ENCODE measurements at places on chromosomes 7 and 10. TPM values are rescaled to one million over a fixed set of nuclear protein-coding genes. Genes with fewer than 3 reads are reported as not detected.
A peak's percentile ranks its signal among the peaks of the same experiment; 100 is the strongest.

HECW1 gene
- not detected for total RNA-seq

JCAD gene
- total RNA-seq: 0.02 TPM

SFTPD gene
- not detected for total RNA-seq

HHEX gene
- total RNA-seq: 0.56 TPM

OSBPL3 gene
- total RNA-seq: 44.1 TPM

LIPM gene
- not detected for total RNA-seq

DNA sequence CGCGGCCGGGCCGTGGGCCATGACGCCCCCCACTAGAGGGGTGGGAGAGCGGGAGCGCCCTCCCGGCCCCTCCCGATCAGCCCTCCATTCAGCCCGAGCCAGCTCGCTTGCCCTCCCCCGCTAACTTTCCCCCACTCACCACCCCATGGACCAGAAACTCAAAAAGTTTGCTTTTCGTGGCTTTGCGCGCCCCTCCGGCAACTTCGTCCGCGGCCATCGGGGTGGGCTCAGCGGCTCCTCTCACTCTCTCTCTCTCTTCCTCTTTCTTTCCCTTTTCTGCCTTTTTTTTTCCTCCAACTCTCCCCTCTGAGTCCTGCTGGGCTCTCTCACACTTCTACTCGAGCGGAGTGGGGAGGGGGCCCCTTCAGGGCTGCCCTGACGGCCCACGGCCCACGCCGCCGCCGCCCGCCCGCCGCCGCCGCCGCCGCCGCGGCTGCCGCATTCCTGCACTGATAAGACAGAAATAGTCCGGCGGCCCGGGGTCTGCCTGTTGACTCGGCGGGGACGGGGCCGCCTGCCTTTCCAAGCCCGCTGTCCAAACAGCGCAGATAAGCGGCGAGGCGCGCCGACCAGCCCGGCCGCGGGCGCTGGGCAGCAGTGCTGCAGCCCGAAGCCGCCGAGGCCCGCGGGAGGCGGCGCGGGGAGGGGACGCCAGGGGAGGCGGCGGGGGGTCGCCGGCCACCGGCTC is at the start of gene SMARCD3:
TSS of gene SMARCD3 (minus strand) at position 349 of the 688 bp plus-strand sequence. CDS start at position 217, 132 bp downstream.
- no peaks in the 10 kb centered on the region for H3K36me3 ChIP-seq
- peaks cover 49% of the 10 kb centered on the region for H3K27me3 ChIP-seq
- no peak within 1 kb of the TSS for H3K27ac ChIP-seq
- peak within 1 kb of the TSS; percentile 80 for H3K4me3 ChIP-seq
- peak; percentile 47 for DNase-seq

- no peaks in the 10 kb centered on the region for H3K36me3 ChIP-seq
- H3K4me1 ChIP-seq: no peaks in the 10 kb centered on the region
- H3K4me3 ChIP-seq: no peak overlapping the region
Observed at GRCh38 chr7:110633313-110633712, 457.6 kb upstream of the LRRN3 start.

GRCh38 chr7:29793507-29793906 is 12.8 kb upstream of the WIPF3 start:
- no peaks in the 10 kb centered on the region for H3K27me3 ChIP-seq
- DNase-seq: no peak
- no peaks in the 10 kb centered on the region for H3K4me1 ChIP-seq
- no peak overlapping the region for H3K4me3 ChIP-seq

DNA sequence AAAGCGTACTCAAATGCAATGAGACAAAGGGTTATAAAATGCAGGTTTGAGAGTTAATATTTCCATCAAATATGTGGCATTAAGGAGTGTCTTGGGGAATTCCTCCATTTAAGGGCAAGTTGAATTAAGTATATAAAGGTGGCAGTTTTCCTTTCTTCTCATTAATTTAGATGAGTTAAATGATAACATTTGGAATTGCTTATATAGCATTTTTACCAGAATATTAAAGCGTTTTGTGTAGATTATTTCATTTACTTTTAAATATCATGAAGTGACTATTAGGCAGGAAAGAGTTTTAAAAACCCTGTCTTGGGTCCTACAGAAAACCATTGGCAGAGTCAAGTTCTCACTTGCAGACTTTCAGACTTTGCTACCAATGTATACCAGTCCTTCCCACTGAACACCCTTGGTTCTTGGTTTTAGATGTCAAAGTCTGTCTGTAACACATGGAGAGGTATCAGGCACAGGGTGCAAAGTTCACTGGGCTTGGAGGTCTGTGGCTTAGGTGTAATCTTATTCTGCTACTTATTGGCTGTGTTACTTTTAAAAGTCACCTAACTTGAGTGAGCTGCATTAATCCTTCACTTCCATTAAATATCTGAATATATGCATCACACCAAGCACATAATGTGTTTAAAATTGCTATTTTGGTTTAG is 51.0 kb downstream of the ASB4 start:
- no peak for DNase-seq
- no peaks in the 10 kb centered on the region for H3K36me3 ChIP-seq
- H3K4me3 ChIP-seq: no peak overlapping the region
- H3K27me3 ChIP-seq: peaks cover 10% of the 10 kb centered on the region
- no peak overlapping the region for H3K27ac ChIP-seq

DNA sequence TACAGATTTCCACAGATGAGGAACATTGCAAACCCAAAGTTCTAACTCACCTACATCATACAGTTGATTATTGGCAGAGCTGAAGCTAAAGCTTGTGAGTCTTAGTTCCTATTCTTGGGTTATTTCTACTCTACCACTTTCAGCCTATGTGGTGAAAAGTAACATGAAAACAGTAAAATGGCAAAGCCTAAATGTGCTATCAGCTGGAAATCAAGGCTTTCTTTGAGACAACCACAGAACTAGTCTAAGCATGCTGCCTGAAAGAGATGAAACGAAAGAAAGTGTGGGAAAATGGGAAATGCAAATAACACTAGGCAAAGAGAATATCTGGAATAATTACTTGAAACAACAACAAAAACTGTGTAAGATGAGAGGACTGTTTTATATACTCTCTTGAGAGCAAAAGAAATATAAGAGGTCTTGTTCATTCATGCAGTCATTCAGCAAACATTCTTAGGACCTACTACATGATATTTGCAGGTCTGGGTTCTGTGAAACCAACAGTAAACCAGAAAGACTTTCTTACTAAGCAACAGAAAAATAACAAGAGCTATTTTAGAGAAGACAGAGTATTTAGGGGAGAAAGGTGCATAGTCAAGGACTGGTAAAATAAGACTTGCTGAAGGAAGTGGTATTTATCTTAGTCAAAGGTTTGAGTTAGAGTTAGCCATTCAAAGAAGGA is 437.1 kb downstream of the HTR7 start:
- H3K27me3 ChIP-seq: no peaks in the 10 kb centered on the region
- no peak overlapping the region for H3K4me3 ChIP-seq
- no peaks in the 10 kb centered on the region for H3K4me1 ChIP-seq
- H3K27ac ChIP-seq: no peak overlapping the region

DNA sequence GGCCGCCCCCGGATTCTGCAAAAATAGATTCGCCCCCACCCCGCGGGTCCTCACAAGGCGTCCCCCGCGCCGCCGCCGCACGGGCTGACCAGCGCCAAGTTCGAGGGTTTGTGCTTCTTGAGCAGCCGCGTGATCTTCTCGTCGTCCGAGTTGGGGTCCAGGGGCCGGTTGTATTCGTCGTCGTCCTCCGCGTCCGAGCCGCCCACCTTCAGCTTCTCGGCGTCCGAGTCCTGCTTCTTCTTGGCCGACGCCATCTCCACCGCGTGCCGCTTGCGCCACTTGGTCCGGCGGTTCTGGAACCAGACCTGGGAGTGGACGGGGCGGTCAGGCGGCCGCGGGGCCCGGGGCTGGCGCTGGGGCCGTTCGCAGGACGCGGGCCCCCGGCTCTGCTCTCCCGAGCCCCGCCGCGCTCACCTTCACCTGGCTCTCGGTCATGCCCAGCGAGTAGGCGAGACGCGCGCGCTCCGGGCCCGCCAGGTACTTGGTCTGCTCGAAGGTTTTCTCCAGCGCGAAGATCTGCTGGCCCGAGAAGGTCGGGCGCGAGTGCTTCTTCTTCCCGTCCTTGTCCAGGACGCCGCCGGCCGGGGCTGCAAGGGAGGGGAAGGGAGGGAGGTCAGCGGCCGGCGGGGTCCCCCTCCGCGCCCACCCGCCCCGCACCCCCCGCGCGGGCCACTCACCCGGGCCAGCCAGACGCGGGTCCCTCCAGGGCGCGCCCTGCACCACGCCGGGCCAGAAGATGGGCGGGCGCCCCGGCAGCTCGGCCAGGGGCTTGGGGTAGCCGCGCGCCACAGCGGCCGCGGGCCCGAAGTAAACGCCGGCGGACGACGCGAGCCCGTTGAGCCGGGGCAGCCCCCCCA is 853 bp downstream of the NKX6-2 start:
- no peak overlapping the region for H3K4me3 ChIP-seq
- peaks cover 36% of the 10 kb centered on the region for H3K27me3 ChIP-seq
- H3K4me1 ChIP-seq: no peaks in the 10 kb centered on the region
- no peak overlapping the region for H3K27ac ChIP-seq
- H3K36me3 ChIP-seq: peaks cover 18% of the 10 kb centered on the region

GRCh38 chr7:74627661-74628411 is 29.7 kb upstream of the GTF2I start:
- H3K4me1 ChIP-seq: peaks cover 3% of the 10 kb centered on the region
- H3K27ac ChIP-seq: no peak overlapping the region
- H3K4me3 ChIP-seq: no peak overlapping the region
- DNase-seq: no peak

DNA sequence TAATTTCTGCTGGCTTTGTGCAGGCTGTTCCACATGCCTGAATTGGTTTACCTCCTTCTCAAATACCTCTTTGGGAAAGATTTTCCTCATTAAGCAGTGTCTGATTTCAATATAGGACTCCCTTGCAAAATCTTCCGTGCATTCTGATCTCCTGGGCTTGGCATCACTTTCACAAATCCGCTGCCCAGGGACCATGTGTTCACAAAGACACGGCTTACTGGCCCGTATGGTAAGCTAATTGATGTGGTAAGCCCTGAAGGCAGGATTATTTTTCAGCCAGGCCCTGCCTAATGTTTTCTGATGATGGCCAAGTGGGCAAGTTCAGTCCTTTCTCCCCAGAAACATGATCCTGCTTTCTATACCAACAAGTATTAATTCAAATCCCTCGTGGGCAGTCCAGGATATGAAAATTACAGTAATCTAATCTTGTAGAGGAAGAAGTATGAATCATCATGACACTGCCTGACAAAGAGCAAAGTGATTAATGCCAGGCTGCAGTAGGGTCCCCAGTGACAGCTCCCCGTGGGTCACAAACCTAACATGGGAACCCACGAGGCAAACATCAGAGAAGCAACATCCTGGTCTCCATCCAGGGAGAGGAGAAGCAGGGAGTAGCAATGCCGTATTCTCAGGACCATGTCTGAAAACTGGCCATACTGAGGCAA is 11.6 kb upstream of the SVIL start:
- H3K27me3 ChIP-seq: no peaks in the 10 kb centered on the region
- DNase-seq: no peak
- peaks cover 34% of the 10 kb centered on the region for H3K4me1 ChIP-seq
- H3K27ac ChIP-seq: peak overlapping the region; percentile 57
- H3K36me3 ChIP-seq: peaks cover 2% of the 10 kb centered on the region
- peak overlapping the region; percentile 35 for H3K4me3 ChIP-seq

GRCh38 chr7:45241339-45242109 is 83.9 kb downstream of the RAMP3 start:
- no peak overlapping the region for H3K27ac ChIP-seq
- DNase-seq: no peak
- H3K4me3 ChIP-seq: no peak overlapping the region
- H3K27me3 ChIP-seq: peaks cover 48% of the 10 kb centered on the region
- no peaks in the 10 kb centered on the region for H3K4me1 ChIP-seq

GRCh38 chr10:60299961-60300883 is 89.5 kb downstream of the ANK3 start:
- H3K4me3 ChIP-seq: no peak overlapping the region
- H3K27ac ChIP-seq: no peak overlapping the region
- no peaks in the 10 kb centered on the region for H3K4me1 ChIP-seq
- H3K27me3 ChIP-seq: no peaks in the 10 kb centered on the region

GRCh38 chr7:47581438-47581803 is 490 bp downstream of the TNS3 start:
- H3K27me3 ChIP-seq: peaks cover 46% of the 10 kb centered on the region
- peak overlapping the region; percentile 25 for H3K4me3 ChIP-seq
- no peak overlapping the region for H3K27ac ChIP-seq
- H3K4me1 ChIP-seq: peaks cover 8% of the 10 kb centered on the region
- DNase-seq: no peak

GRCh38 chr10:78543031-78543748 is 509.5 kb downstream of the RPS24 start:
- H3K27me3 ChIP-seq: peaks cover 9% of the 10 kb centered on the region
- H3K36me3 ChIP-seq: peaks cover 2% of the 10 kb centered on the region
- no peak overlapping the region for H3K4me3 ChIP-seq
- H3K4me1 ChIP-seq: no peaks in the 10 kb centered on the region

All from activated naive CD8-positive, alpha-beta T cell treated with anti-CD3 and anti-CD28 coated beads for 36 hours (primary cell).